ENCODE measurements at places on chromosomes 2 and 18.

DNA sequence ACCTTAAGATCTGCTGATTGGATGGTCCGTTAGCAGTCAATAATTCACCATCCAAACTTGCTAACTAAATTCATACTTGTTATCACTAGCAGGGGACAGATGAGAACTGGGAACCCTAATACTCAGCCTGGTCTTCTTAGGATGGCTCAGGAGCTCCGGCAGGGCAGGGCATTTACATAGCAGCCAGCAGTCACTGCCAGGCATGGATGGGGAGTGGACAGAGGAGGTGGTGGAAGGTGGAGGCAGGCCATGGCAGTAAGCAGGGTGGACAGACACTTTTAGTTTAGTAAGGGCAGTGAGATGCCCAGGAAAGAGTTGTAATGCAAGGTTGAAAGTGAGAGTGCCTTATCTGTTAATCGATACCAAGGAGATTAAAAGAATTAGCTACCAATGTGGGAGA lies 392.2 kb upstream of the CHST9 start:
- no peak for DNase-seq

GRCh38 chr2:136362676-136363390 lies 244.9 kb upstream of the CXCR4 start:
- no peak for DNase-seq

GRCh38 chr2:74536166-74536950 lies 6.6 kb downstream of the HTRA2 start:
- DNase-seq = no peak

DNA sequence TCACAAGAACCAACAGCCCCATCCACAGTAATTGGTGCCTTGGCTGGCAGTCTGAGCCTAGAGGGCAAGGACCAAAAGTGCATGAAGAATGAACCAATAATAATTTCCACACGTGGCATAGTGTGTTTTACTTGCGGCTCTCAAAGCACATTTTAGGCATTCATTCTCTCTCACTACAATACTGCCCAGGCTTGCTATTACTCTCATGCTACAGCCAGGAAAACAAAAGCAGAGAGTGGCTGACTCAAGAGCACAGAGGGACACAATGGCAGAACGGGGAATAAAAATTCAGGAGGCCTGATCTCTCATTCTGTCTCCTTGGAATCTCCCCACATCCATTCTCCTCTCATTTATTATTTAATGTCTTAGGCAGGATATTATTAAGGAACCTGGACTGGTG lies 57.0 kb upstream of the NOL4 start:
- DNase-seq = no peak

- peak; percentile 23 for DNase-seq
Observed at GRCh38 chr2:25879133-25879730, 945 bp upstream of the ASXL2 start.

DNA sequence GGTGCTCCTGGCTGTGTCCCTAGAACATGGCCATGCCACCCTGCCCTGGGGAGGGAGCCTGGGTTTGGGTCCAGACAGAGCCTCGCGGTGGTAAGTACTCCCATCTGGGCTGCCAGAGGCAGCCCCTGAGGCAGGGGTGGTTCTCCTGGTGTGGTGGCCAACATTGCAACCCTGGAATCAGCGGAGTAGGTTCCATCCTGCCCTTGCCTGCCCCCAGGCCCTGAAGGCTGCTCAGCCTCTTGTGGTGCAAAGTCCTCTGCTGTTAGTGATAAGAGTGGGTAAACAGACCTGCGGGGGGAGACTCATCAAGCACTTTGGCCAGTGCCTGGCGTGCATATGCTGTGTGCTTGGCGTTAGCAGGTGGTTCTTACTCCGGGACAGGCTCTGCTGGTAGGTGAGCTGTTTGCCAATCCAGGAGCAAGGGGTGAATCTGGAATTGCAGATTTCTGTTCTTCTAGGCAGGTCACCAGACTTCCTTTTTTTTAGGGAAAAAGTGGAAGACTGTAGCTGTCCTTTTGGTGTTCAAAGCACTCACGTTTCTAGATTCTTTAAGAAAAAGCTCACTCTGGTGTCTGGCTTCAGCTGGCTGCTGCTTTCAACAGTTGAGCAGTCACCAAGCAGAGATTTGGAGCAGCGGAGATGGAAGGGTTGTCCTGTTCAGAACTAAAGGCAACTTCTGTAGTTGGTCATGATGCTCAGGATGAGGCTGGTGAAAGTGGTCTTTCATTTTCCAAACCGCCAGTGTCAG lies 3.2 kb downstream of the CNNM3 start:
- no peak for DNase-seq

DNA sequence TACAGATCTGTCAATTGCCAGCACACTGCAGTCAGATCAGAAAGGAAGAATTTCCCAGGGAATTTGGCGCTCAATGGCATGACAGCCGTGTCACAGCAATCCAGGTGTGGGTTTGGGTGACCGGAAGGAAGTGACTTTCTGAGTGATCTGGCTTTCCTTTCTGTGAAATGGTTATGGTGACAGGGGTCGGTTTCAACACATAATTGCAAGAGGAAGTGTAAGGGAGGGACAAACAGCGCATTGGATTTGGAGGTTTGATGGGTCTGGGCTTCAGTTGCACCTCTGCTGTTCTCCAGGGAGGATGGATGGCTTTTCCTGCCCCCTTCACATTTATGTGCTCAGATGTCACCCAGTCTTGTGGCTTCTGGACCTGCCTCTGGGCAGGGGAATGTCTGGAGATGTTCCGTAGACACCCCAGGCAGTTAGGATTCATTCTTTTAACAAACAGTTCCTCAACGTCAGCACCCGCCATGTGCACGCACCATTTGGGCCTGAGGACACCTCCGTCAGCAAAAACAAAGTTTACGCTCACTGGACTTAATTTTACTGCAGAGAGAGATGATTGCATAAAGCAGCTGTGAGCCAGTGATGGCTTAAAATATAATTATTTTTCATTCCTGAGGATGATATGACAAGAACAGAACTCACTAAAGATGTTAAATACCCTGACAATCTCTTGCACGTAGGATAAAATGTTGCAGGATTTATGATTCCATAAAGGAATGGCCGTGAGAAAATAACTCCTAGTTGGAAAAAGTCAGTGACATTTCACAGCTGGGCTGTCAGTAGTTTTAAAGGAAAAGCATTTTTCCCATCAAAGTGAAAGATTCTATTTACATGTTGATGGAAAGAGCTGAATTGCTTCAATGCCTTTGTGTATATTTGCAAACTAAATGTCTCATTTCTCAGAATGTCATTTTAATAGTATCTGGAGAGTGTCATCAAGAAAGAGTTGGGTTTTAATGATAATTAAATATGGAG lies 36.9 kb downstream of the MBP start:
- DNase-seq = no peak

- no peak for DNase-seq
Observed at GRCh38 chr2:9631878-9632700, 1.3 kb upstream of the YWHAQ start.

DNA sequence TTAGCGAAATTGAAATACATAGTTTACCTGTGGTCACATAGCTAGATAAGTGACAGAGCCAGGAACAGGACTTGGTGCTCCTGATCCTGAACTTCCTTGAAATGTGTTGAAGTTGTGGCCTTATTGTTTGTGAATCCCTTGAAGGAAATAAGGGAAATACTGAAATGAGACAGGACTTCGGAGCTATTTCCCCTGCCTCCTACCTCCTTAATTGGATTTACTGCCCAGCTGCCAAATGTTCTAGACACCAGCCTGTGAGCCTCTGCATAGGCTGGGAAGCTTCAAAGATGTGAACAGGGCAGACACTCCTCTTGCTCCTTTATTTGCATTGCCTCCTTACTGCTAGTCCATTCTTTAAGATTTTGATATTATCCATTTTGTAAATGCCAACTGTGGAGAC lies 135.2 kb downstream of the PRPF40A start:
- DNase-seq = no peak

DNA sequence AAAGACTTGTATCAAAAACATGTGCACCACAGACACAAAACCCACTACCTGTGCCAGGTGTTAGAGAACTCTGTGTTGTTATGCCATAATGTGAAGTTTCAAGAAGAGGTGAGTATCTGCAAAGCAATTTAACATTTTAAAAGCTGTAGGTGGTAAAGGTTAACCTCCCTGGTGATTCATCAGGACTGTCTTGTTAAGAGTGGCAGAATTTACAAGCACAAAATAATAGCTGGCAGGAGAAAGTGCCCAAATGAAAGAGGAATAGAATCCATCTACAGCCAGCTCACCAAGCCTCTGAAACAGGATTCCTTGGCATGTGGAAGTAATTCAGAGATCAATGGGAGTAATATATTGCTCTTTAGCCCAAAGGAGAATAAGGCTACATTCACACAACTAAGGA lies 230.7 kb downstream of the AFF3 start:
- DNase-seq = no peak

DNA sequence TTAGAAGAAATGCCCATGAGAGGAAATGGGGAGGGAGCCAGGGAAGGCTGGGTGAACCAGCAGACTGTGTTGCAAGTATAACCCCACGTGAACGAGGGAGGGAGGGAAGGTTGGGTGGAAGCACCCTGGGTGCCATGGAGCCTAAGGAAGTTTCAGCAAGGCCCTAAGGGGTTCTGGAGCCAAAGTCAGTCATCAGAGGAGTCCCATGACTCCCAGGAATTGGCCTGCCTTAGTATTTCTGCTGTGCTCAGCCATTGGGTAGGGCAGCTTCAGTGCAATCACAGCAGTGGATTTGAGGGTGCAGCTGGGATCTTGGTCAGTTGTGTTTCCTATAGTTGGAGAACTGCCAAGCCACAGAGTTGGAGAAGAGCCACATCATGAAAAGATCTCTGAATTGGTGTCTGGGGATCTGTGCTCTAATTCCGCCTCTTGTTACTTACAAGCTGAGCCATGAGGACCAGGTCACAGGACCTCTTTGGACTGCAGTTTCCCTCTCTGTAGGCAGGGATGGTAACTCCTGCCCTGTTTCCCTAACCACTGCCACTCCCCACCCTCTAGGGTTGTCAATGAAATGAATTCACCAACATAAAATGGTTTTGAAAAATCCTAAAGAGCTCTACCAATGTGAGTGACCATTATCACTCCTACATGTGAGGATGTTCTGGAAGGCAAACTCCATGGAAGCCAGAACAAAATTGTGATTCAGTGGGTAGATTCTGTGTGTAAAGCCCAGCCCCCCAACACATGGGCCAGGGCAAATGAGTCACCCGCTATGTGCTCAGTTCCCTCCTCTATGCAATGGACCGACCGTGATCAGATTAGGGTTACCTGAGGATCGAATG lies 108.9 kb downstream of the CLIP4 start:
- no peak for DNase-seq

DNA sequence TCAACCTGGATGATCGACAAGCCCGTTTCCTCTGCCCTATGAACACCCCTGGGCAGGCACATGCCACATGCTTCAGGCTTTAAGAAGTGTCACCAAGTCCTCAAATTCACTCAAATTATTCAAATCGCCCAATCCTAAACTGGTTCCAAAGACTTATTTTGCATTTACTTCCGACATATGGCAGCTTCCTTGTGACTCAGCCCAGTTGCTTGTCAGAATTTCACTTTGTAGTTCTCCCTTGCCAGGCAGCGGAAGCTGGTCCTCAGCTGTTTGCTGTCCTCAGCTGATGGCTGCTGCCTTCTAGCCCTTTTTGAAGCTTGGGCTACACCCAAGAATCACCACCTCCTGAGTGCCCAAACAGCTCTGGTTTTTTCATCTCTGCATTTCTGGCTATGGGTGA lies 105.4 kb upstream of the LMAN1 start:
- DNase-seq = no peak

DNA sequence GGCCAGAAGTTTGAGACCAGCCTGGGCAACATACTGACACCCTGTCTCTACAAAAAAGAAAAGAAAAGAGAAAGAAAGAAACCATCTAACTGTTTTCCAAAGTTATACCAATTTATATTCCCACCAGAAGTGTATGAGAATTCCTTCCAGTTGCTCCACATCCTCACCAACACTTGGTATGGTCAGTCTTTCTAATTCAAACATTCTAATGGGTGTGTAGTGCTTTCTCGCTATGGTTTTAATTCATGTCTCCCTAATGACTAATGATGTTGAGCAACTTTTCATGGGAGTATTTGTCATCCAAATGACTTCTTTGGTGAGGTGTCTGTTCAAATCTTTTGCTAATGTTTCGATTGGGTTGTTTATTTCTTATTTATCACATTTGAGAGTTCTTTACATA lies 10.5 kb upstream of the B3GNT7 start:
- no peak for DNase-seq

DNA sequence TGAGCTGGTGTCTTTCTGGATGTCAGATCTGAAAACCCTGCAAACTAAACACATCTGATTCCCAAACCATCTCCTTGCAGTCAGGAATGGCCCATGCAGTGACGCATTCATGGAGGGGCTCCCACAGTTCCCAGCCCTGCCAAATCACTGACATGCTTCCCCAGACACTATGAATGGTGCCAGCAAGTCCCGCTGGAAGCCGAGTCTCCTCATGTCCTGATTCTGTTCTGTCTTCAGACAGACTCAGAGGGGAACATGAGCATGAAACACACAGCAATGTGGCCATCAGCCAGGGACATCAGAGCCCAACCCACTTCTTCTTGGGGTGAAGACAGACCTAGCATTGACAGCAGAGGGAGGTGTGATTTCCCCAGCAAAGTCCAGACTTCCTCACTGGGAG lies 83.7 kb downstream of the TTC32 start:
- no peak for DNase-seq

DNA sequence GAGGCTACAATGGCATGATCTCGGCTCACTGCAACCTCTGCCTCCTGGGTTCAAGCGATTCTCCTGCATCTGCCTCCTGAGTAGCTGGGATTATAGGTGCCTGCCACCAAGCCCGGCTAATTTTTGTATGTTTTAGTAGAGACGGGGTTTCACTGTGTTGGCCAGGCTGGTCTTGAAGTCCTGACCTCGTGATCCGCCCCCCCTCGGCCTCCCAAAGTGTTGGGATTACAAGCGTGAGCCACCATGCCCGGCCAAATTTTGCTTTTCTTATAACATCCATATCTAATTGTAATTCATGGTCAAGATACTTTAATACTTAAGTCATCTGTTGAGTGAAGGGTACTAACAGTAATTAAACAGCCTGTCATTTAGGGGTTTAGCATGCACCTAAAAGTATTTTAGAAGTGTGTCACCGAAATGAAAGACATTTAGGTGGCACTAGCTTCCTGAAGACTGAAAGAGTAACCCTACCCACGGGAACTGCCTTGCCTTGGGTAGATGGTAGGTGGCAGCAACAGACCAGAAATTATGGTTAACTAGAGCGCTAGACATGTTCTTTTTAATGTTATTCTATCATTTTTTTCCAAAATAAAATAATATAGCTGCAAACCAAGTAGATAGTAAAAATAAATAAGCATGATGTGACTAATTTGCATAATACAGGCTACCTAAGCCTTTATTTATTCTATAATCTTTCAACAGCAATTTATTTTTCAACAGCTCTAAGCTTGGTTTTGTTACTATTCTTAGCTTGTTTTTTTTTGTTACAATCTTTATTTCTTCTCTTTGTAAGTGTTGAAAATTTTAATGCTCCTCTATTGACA lies 8.6 kb upstream of the ACYP2 start:
- no peak for DNase-seq

DNA sequence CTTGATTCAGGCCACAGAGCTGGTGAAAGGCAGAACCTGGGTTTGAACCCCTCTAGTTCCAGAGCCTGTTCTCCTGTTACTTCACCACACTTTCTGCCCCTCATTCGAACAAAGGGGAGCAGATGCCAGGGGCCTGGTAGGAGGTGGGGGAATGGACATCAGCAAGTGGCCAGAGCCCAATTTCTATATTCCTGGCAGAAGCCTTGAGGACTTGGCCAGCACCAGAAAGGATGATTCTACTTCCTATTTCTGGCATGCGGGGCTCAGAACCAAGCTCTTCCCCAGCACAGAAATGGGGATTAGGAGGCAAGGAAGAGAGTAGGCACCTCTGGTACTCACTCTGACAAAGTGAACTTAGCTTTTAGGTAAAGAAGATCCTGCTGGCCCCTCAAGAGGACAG lies 49.3 kb downstream of the ADD2 start:
- no peak for DNase-seq

- peak; percentile 88 for DNase-seq
Observed at GRCh38 chr18:8615397-8616027, 6.3 kb downstream of the RAB12 start.

Data from GM04503 (cell line).